Head of caudate nucleus (tissue), 42 donors: ENCODE measurements at places on chromosomes 16 and 17.
A peak's percentile ranks its signal among the peaks of the same experiment; 100 is the strongest.

DNA sequence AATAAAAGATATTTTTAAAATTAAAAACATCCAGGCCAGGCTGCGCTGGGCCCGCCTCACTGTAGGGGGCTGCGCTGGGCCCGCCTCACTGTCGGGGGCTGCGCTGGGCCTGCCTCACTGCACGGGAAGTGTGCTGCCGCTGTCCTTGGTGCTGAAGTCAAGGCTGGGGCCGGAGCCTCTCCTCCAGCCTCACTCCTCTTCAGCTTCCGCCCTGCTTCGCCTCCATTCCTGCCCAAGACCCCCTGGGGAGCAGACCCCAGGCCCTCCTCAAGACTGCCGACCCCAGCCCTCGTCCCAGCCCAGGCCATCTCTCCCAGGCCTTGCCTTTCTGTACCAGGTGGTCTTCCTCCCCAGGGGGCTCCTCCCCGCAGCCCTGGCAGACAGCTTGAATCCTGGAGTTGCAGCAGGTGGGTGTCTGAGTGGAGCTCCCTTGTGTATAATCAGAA, 26.2 kb downstream of the ENDOV start:
- DNase-seq, result no peak

GRCh38 chr16:391885-392335, 5.1 kb upstream of the NME4 start:
- peak; percentile 70 for DNase-seq

DNA sequence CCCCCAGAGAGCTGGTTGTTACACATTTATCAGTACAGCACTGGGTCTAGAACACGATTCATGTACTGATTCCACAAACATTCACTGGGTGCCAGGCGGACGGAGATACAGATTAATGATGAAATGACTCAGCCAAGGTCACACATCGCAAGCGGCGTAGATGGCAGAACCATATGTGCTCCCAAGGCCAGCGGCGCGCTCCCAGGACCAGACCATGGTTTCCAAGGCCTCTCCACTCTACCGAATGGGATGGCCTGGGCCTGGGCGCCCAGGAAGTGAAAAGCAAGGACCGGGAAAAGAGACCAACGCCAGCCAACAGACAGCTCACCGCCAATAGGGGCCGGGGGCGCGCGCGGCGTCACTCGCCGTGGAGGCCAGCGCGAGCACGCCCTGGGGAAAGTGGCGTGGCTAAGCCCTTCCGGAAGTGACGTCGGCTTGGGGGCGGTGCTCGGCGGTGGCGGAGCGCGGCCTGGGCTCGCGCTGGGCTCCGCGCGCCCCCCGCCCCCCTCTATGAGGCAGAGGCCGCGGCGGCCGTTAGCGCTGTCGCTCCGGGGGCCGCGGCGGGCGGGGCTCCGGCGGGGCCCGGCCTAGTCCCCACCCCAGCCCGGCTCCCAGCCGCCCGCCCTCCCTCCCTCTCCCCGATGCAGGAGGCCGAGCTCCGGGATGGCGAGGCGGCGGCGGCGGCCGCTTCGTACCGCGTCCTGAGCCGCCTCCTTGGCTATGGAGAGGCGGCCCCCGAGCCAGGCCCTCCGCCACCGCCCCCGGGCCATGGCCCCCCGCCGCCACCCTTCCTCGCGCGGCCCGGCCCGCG, at the start of gene SOCS7:
TSS of gene SOCS7 (plus strand) at position 433 of the 811 bp plus-strand sequence. CDS start at position 642, 209 bp downstream.
- peak; percentile 95 for DNase-seq

- peak; percentile 49 for DNase-seq
These were observed 104.5 kb downstream of the CRLF3 start for GRCh38 chr17:30720013-30720471.

DNA sequence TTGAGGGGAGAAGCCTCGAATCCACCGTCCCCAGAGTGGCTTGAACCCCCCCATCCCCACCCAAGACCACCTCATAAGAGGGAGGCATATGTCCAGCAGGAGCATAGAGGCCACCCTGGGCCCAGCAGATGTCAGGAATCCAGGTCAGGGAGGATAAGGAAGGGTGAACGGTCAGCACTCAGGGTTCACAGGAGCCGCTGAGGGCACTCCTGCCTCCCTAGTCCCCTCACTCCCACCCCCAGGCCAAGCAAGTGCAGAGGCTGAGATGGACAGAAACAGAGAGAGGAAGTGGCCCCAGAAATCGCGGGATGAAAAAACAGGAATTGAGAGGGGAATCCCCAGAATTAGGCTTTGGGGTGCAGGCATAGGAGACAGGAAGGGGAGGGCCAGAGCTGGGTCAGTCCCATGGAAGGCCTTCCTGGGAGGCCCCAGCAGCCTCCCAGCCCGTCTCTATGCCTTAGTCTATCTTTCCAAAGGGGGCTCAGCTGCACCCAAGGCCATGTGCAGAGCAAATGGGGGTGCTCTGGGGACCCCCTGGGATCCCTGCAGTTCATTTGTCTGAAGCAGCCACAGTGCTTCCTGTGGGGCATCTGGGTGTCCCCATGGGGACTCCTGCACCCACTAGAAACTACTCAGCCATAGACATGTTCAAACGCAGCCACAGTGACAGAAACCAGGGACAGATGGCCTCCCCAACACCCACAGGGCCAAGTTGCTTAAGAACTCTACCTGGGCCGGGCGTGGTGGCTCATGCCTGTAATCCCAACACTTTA, 1.7 kb downstream of the CMTM3 start:
- no peak for DNase-seq

DNA sequence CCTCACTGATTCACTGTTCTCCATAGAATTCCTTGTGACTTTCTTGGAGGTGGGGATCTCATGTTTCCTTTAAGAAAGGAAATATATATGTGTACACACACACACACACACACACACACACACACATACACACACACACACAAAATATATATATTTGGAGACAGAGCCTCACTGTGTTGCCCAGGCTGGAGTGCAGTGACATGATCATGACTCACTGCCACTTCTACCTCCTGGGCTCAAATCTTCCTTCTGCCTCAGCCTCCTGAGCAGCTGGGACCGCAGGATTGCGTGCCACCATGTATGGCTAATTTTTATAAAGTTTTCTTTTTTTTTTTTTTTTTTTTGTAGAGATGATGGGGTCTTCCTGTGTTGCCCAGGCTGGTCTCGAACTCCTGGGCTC, 45.9 kb downstream of the CDH13 start:
- no peak for DNase-seq

- DNase-seq, result no peak
These were observed 46.9 kb downstream of the NDEL1 start for GRCh38 chr17:8482546-8482945.

- DNase-seq, result no peak
These were observed 66.7 kb downstream of the MMD start for GRCh38 chr17:55354941-55355340.

DNA sequence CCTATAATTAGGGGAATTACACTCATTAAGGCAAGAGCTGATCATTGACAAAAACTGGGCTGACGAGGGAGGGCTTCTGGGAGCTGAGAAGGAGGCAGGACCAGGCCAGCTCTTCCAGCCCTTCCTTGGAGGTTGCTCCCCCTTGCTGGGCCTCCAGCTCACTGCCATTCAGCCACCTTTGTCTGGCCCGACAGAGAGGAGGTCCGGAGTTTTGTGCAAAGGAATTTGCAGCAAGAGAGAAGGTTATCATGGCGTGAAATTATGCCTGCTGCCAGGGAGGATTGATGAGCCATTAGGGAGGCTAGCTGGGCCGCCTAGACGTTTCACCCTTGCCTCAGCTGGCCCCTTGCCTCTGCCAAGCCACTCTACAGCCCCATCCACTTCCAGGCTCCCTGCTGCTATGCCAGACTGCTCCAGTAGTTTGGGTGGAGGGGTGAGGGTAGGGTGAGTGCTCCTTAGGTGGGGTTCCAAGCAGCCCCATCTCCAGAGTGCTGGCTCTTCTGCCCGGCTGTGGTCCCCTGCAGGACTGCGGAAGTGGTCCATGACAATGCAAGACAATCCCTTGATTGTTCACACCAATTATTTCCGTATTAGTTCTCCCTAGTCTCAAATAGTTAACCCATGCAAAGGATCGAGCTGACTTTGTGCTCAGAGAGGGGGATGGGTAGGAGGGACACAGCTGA, 17.1 kb upstream of the PHF12 start:
- DNase-seq, result no peak

- DNase-seq, result no peak
These were observed 681 bp downstream of the USP43 start for GRCh38 chr17:9645851-9646545.
